ENCODE measurements at places on chromosomes 7 and 10. TPM values are rescaled to one million over a fixed set of nuclear protein-coding genes. Genes with fewer than 3 reads are reported as not detected.

GRCh38 chr10:133140417-133141143 is 19.4 kb upstream of the KNDC1 start:
- DNase-seq: no peak

Gene PRSS37
- total RNA-seq: not detected

DNA sequence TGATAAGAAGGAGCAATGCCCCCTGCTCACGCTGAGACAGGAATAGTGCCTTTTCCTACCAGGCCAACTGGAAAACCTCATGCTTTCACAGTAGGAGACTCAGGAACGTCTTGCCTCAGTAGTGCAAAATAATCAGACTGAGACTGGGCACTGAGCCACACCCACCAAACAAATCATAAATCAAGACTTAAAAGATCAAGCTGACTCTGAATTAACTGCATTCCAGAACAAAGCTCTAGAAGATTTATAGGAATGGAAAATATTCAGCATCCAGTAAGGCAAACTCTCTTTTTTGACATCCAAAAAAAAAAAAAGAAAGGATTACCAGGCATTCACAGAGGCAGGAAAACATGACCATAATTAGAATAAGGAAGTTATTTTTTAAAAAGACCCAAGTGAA is 30.5 kb upstream of the SLC18A3 start:
- peak; percentile 90 for DNase-seq

Gene C7orf57
- 0.09 TPM for total RNA-seq

- no peak for DNase-seq
Observed at GRCh38 chr10:8449909-8450308, 395.4 kb downstream of the GATA3 start.

GRCh38 chr10:48904861-48905260 is 34.8 kb downstream of the LRRC18 start:
- no peak for DNase-seq

DNA sequence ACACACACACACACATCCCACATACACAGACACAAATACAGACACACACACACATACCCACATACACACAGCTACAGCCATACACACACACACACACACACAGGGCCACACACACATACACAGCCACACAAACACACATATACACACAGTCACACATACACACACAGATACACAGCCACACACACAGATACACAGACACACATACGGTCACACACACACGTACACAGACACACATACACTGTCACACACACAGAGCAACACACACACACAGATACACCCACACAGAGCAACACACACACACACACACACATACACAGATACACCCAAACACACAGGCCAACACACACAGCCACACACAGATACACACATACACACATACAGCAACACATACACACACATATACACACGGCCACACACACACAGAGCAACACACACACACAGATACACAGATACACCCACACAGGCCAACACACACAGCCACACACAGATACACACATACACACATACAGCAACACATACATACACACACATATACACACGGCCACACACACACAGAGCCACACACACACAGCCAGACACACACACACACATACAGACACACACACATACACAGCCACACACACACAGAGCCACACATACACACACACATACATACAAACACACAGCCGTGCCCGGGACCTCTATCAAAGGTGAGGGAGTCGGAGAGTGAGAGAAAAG is 22.3 kb downstream of the KCP start:
- no peak for DNase-seq

GRCh38 chr10:61931620-61932332 is 30.3 kb downstream of the ARID5B start:
- no peak for DNase-seq

DNA sequence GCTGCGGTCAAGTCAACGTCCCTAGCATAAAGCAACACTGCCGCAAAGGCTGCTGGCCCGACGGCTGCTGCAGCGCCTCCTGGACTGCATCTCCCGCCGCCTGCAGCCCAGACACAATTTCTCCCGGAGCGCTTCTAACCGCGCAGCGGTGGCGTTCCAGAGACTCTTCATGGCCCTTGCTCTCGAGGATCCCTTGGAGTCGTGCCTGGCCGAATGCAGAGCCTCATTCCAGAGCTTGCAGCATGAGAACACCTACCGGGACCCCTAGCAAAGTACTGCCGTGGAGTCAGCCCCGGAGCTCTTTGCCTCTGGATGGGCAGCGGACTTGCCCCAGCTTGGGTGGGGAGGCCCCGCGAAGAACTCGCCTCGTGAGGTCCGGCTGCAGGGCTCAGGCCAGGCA is 79.7 kb upstream of the ZNF32 start:
- no peak for DNase-seq

- no peak for DNase-seq
Observed at GRCh38 chr10:80612261-80612660, 74.6 kb downstream of the SH2D4B start.

- no peak for DNase-seq
Observed at GRCh38 chr10:21529032-21529910, 3.8 kb upstream of the SKIDA1 start.

GRCh38 chr10:124830445-124830844 is 28.8 kb downstream of the ABRAXAS2 start:
- no peak for DNase-seq

- DNase-seq: no peak
Observed at GRCh38 chr7:116933465-116933864, 19.8 kb upstream of the ST7 start.

DNA sequence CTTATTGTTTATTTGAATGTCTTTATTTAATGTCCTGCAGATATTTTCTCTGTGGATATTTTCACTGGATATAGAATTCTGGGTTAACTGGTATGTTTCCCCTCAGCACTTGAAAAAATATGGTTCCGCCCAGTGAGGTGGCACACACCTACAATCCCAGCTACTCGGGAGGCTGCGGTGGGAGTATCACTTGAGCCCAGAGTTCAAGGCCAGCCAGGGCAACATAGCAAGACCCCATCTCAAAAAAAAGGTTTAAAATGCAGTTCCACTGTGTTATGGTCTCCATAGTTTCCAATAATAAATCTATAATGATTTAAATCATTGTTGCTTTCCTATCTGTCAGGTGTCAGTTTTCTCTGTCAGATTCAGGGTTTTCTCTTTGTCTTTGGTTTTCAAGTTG is 165.5 kb upstream of the STK17A start:
- DNase-seq: no peak

Gene HTR5A
- total RNA-seq: not detected

Gene RNF133
- 0.54 TPM for total RNA-seq

Gene OR13A1
- total RNA-seq: not detected

- DNase-seq: no peak
Observed at GRCh38 chr7:78224923-78225322, 426.4 kb downstream of the PHTF2 start.

DNA sequence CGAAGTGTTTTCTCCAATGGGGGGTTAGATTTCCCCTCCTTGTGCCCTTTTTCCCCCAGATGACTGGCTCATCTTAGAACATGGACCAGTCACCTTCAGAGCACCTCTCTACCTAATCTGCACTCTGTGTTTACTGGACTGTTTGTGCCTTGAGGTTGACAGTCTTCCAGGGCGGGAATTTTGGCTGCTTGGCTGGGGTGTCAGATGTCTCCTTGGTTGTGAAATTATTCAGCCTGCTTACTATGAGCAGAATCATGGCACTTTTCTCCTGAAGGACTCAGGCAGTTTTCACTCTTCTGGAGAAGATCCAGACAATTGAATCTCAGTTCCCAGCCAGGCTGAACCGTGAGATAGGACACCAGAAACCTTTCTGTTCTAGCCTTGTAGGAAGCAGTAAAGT is 60.3 kb upstream of the NFKB2 start:
- DNase-seq: peak; percentile 56

Gene PSD
- 1.3 TPM for total RNA-seq

Gene OR2A42
- not detected for total RNA-seq

Gene GHRHR
- total RNA-seq: not detected

Data from fibroblast of the aortic adventitia (primary cell).